ENCODE measurements at places on chromosomes 1 and 21. TPM values are rescaled to one million over a fixed set of nuclear protein-coding genes. Genes with fewer than 3 reads are reported as not detected.

DNA sequence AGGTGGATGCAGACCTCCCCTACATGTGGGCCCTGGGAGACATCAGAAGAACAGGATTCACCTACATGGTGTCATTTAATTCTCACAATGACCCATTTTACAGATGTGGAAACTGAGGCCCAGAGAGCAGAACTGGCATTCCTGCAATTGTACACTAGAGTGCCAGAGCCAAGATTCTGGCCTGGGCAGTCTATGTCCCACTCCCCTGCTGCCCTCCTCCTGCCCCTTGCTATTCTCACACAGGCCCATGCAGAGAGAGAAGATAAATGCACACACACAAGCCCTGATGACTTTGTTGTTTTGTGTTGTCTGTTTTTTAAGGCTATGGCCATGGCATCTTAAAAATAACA, 64.2 kb downstream of the EPHB2 start:
- H3K36me3 ChIP-seq = no peaks in the 10 kb centered on the region
- peaks cover 14% of the 10 kb centered on the region for H3K4me1 ChIP-seq
- no peaks in the 10 kb centered on the region for H3K27me3 ChIP-seq
- H3K4me3 ChIP-seq = no peak overlapping the region
- no peak for DNase-seq

Gene RAB7B
- total RNA-seq = not detected

- no peaks in the 10 kb centered on the region for H3K4me1 ChIP-seq
- peak; percentile 2 for DNase-seq
- H3K4me3 ChIP-seq = no peak overlapping the region
- no peaks in the 10 kb centered on the region for H3K27me3 ChIP-seq
- H3K36me3 ChIP-seq = no peaks in the 10 kb centered on the region
Observed at GRCh38 chr21:44521928-44522752, 17.9 kb downstream of the KRTAP10-1 start.

GRCh38 chr1:248054671-248055070, 8.0 kb downstream of the OR2L3 start:
- H3K27me3 ChIP-seq = no peaks in the 10 kb centered on the region
- no peak overlapping the region for H3K27ac ChIP-seq
- H3K36me3 ChIP-seq = no peaks in the 10 kb centered on the region
- no peak for DNase-seq
- H3K4me1 ChIP-seq = no peaks in the 10 kb centered on the region

DNA sequence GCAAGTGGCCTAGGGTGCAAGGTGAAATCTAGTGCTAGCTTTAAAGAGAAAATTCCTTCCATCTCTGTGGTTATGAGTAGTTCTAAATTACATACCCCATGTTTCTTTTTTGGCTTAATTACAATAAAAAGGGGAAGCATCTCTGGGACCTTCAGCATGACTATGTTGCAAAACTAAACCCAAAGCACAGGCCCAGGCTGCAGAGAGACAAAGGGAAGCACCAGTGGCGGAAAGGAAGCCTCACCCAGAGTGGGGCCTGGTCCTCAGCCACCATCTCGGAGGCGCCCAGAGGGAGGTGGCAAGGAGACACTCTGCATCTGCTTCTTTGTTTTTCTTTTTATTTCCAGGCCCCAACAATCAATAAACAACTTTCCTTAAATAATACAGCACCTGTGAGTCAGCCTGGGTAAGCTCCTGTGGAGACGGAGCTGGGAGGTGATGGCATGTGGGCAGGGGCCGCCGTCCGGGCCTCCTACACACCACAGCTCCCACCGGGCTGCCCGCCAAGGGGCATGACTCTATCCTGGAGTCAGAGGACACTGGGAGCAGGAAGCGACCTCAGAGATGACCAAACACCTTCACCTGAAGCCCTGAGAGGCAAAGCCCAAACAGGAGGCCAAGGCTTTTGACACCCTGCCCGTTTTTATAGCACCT, 21.7 kb downstream of the ITPKB start:
- H3K4me3 ChIP-seq = no peak overlapping the region
- peak overlapping the region; percentile 37 for H3K27ac ChIP-seq
- peaks cover 58% of the 10 kb centered on the region for H3K4me1 ChIP-seq
- no peak for DNase-seq

Gene APOBEC4
- not detected for total RNA-seq

DNA sequence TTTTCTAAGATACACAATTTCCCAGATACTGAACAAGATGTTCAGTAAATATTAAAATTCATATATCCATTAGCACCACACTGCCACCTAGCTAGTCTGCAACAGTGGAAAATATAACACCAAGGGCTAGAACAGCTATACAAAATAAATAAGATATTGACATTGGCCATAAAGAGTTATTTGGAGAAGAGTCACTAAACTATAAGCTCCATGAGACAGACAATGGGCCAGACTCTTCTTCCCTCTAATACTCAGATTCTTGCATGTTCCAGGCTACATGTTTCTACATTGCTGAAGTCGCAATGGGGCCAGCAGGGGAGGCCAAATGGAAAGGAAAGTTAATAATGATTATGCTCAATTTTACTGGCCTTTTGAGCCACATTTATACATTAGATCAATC, 21.5 kb downstream of the SPATA6 start:
- H3K4me1 ChIP-seq = no peaks in the 10 kb centered on the region
- H3K27me3 ChIP-seq = no peaks in the 10 kb centered on the region
- no peak overlapping the region for H3K4me3 ChIP-seq
- DNase-seq = no peak

Gene KIF21B
- total RNA-seq = 30.0 TPM

- H3K27ac ChIP-seq = no peak overlapping the region
- H3K4me1 ChIP-seq = no peaks in the 10 kb centered on the region
- H3K36me3 ChIP-seq = peaks cover 36% of the 10 kb centered on the region
- H3K27me3 ChIP-seq = no peaks in the 10 kb centered on the region
Observed at GRCh38 chr1:147272042-147272441, 29.6 kb downstream of the CHD1L start.

Gene PLA2G2D
- total RNA-seq = not detected

GRCh38 chr1:63325279-63325985, 3.1 kb downstream of the FOXD3 start:
- H3K27me3 ChIP-seq = peaks cover 100% of the 10 kb centered on the region
- DNase-seq = no peak
- H3K4me1 ChIP-seq = peaks cover 42% of the 10 kb centered on the region
- no peak overlapping the region for H3K4me3 ChIP-seq
- H3K36me3 ChIP-seq = no peaks in the 10 kb centered on the region

Gene PLA2G2C
- total RNA-seq = 4.1 TPM

DNA sequence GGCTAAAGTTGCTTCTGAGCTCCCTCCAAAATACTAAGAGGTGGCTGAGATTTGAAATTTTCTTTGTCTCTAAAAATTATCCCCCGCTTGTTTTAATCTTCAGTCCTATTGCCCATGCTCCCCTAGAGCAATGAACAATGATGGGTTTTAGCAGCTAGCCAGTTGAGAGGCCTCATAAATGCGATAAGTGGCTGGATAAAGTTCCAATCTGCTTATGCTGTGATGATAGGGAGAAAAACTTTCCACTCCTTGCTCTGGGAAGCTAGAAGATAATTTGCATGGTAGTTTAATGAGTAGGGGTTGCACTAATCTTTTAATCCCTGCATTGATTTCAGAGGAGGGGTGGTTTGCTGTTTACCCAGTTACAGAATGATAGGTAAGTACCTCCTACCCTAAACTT, 9.6 kb upstream of the PRPF3 start:
- no peak overlapping the region for H3K27ac ChIP-seq
- no peaks in the 10 kb centered on the region for H3K4me1 ChIP-seq
- H3K27me3 ChIP-seq = no peaks in the 10 kb centered on the region
- no peak overlapping the region for H3K4me3 ChIP-seq
- H3K36me3 ChIP-seq = peaks cover 5% of the 10 kb centered on the region

Gene LCE2B
- not detected for total RNA-seq

DNA sequence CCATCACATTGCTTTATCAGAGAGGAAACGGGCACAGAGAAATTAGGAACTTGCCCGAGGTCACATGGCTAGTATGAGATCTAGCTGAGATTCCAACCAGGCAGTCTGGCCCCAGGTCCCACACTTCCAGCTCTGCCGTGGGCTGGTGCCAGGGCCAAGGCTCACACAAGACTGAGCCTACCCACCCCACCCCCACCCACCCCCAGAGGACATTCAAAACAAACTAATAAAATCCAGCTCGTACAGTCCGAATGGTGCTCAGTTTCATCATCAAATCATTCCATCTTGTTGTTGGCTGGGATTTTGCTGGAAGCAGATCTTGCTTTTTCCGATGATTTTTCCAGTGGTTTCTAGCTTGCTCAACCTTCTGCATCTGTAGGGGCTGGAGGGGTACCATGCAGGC, 27.9 kb downstream of the MATN1 start:
- H3K36me3 ChIP-seq = no peaks in the 10 kb centered on the region
- no peaks in the 10 kb centered on the region for H3K4me1 ChIP-seq
- DNase-seq = no peak
- H3K27me3 ChIP-seq = no peaks in the 10 kb centered on the region
- no peak overlapping the region for H3K4me3 ChIP-seq

Gene CHIA
- total RNA-seq = not detected

GRCh38 chr1:108962681-108963051, 618 bp downstream of the CLCC1 start:
- no peaks in the 10 kb centered on the region for H3K27me3 ChIP-seq
- peaks cover 15% of the 10 kb centered on the region for H3K4me1 ChIP-seq
- peak overlapping the region; percentile 70 for H3K4me3 ChIP-seq
- peak; percentile 68 for DNase-seq

DNA sequence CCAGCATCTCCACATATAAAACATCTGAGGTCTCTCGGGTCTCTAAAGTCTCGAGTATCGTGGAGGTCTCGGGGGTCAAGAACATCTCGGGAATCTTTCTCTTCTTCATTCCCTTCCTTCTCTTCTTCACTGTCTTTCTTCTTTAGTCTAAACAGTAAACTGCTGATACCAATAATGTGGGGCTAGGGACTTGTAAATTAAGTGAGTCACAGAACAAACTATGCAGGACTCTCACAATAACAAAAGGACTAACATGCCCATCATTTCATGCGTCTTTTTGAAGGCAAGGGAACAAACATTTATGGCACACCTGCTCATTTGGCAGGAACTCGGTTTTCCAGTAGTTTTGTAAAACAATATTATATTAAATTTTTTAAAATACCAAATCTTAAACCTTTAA, 32.4 kb downstream of the PRPF38A start:
- H3K27ac ChIP-seq = no peak overlapping the region
- no peaks in the 10 kb centered on the region for H3K4me1 ChIP-seq
- DNase-seq = no peak
- H3K4me3 ChIP-seq = no peak overlapping the region

DNA sequence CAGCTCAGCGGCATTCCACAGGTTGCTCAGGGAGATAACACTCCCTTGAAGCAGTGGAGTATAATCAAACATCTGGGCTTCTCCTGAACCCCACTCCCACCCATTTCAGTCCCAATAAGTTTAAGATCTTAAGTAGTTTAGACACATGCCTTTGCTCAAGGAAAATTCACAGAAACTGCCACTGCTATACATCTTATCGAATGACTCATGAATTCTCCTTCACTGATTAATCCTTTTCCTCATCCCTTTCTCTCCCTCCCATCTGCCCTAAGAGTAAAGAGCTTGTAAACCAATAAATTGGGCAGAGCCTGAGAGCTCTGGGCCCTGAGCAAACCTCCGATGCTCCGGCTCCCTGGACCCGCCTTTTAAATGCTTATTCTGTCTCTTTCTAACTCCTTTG, 10.2 kb downstream of the VN1R5 start:
- H3K4me3 ChIP-seq = no peak overlapping the region
- no peaks in the 10 kb centered on the region for H3K36me3 ChIP-seq
- H3K27me3 ChIP-seq = no peaks in the 10 kb centered on the region
- H3K4me1 ChIP-seq = no peaks in the 10 kb centered on the region
- no peak for DNase-seq

Gene EIF3I
- 43.8 TPM for total RNA-seq

- no peak for DNase-seq
- no peaks in the 10 kb centered on the region for H3K27me3 ChIP-seq
- H3K4me3 ChIP-seq = no peak overlapping the region
- H3K36me3 ChIP-seq = no peaks in the 10 kb centered on the region
Observed at GRCh38 chr1:24362982-24363614, 43.9 kb downstream of the GRHL3 start.

DNA sequence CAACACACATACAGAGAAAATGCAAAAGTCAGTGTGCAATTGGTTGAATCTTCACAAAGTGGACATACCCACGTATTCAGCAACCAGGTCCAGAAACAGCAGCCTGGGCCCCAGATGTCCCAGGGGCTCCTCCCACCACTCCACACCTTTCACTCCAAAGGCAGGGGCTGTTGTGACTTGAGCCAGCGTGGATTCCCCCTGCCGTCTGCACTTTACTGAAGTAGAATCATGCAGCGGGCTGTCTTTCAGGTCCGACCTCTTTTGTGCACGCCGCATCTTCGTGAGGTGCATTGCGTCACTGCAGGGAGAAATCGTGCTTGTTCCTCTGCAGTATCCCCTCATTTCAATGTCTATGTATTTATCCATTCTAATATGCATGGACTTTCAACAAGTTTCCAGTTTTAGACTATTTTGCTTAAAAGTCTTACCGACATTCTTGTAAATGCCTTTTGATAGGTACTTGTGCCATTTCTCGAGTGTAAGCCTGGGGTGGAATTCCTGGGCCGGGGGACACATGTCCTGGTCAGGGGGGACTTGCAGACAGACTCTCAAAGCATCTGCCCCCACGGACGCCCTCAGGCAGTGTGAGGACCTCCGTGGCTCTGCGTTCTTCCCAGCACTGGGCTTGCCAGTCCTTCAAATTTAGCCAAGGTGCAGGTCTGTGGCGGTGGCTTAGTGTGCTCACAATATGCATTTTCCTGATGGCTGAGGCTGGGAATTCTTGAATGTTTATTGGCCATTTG, 29.3 kb upstream of the ACTRT2 start:
- H3K27me3 ChIP-seq = peaks cover 11% of the 10 kb centered on the region
- DNase-seq = no peak
- H3K27ac ChIP-seq = no peak overlapping the region
- no peak overlapping the region for H3K4me3 ChIP-seq

- DNase-seq = no peak
- peaks cover 4% of the 10 kb centered on the region for H3K27me3 ChIP-seq
- no peak overlapping the region for H3K4me3 ChIP-seq
- H3K4me1 ChIP-seq = no peaks in the 10 kb centered on the region
- no peak overlapping the region for H3K27ac ChIP-seq
Observed at GRCh38 chr1:206768472-206769303, 1.9 kb upstream of the IL19 start.

DNA sequence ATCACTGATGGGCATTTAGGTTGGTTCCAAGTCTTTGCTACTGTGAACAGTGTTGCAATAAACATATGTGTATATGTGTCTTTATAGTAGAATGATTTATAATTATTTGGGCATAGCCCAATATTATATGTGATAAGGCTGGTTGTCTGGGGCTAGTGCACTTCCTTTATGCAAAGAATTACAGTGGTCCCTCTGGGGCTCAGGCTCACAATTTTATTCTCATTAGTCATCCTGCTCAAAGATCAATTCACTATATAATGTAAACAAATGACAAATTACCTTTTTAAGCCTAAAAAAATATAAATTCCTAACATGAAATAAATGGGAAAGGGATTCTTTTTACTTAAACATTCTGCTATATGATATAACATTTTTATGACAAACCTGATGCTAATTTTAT, 5.0 kb downstream of the PLPPR4 start:
- no peaks in the 10 kb centered on the region for H3K36me3 ChIP-seq
- no peak overlapping the region for H3K27ac ChIP-seq
- H3K4me1 ChIP-seq = no peaks in the 10 kb centered on the region
- peaks cover 17% of the 10 kb centered on the region for H3K27me3 ChIP-seq
- DNase-seq = no peak

Gene GBP7
- total RNA-seq = not detected

Gene ACOT11
- total RNA-seq = 79.7 TPM

Gene SPATA1
- 1.6 TPM for total RNA-seq

GRCh38 chr1:8690253-8690525, 127.3 kb downstream of the RERE start:
- H3K4me3 ChIP-seq = no peak overlapping the region
- DNase-seq = no peak
- peaks cover 16% of the 10 kb centered on the region for H3K4me1 ChIP-seq
- H3K27ac ChIP-seq = no peak overlapping the region
- no peaks in the 10 kb centered on the region for H3K36me3 ChIP-seq
